ENCODE measurements at places on chromosomes 5 and 9. TPM values are rescaled to one million over a fixed set of nuclear protein-coding genes. Genes with fewer than 3 reads are reported as not detected.

The LOX gene
- total RNA-seq = 19.2 TPM

The PCDHA1 gene
- total RNA-seq = 0.45 TPM

The RGS7BP gene
- not detected for total RNA-seq

The FUBP3 gene
- total RNA-seq = 30.7 TPM

The TOR1B gene
- 57.7 TPM for total RNA-seq

The FOXD4L4 gene
- not detected for total RNA-seq

All from H4 (cell line).